Stimulated activated CD4-positive, alpha-beta T cell treated with anti-CD3 and anti-CD28 coated beads, Interleukin-4, amount 100 ng/mL, for 1 hour (primary cell): ENCODE measurements at places on chromosomes 5 and 9.

- DNase-seq: no peak
Measured at GRCh38 chr5:103561685-103562452, 720 bp downstream of the NUDT12 start.

- DNase-seq: no peak
Measured at GRCh38 chr5:53431665-53432064, 48.8 kb upstream of the FST start.

DNA sequence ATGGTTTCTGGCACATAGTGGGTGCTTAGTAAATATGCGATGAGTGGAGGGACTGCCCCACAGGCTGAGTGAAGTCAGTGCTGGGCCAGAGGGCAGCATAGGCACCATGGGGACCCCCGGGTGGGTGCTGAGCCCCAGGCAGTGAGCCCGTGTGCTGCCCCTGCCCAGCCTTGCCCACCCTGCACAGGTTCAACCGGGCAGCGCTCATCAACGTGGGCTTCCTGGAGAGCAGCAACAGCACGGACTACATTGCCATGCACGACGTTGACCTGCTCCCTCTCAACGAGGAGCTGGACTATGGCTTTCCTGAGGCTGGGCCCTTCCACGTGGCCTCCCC lies 7.2 kb downstream of the B4GALT7 start:
- no peak for DNase-seq

GRCh38 chr5:62066761-62067277 lies 239.2 kb upstream of the KIF2A start:
- DNase-seq: no peak

GRCh38 chr5:1702318-1702717 lies 97.3 kb downstream of the MRPL36 start:
- no peak for DNase-seq
